ENCODE measurements at places on chromosomes 3 and 15.

DNA sequence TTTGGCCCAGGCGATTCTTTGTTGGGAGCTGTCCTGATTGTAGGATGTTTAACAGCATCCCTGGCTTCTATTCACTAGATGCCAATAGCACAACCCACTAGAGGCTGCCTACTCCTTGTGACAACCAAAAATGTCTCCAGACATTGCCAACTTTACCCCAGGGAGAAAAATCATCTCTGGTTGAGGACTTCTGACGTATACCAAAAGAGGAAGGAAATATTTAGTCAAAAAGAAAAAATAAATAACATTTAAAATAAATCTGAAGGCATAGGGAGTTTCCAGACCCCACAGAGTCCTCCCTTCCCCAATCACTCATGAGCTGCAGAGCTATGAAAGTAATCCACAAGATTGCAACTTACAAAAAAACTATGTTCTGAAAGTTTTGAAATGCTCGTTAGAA is 61.0 kb downstream of the MECOM start:
- ATAC-seq = no peak

DNA sequence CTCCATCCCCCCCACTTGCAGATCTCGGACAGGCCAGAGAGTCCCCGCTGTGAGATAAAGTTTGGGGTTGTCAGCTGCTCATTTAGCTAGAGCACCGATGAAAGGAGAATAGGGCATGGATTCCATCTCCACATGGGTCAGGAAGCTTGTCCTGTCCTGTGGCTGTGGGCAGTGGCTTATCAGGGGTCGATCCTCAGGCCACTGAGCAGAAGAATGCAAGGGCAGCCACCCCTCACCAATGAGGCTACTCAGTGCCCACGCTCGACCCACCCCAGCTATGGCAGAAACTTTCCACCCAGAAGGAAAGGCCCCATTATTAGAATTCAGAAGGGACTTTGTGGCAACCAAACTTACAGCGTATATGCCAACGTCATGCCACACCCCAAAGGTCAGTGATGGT is 43.3 kb downstream of the CPN2 start:
- ATAC-seq = no peak

DNA sequence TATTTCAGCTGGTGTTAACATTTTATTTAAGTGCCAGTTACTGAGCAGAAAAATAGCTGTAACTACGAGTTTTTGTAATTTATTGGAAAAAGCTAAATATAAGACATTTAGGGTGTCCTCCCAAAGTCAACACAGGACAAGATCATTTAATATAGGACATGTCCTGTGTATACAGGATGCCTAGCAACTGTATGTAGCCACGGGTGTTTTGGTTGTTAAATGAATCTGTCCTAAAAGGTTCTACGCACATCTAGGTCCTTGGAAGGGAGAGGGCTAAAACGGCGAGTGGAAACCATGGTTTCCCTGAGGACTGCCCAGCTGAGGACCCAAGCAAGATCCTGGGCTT is 565 bp upstream of the ZNF621 start:
- ATAC-seq = no peak

DNA sequence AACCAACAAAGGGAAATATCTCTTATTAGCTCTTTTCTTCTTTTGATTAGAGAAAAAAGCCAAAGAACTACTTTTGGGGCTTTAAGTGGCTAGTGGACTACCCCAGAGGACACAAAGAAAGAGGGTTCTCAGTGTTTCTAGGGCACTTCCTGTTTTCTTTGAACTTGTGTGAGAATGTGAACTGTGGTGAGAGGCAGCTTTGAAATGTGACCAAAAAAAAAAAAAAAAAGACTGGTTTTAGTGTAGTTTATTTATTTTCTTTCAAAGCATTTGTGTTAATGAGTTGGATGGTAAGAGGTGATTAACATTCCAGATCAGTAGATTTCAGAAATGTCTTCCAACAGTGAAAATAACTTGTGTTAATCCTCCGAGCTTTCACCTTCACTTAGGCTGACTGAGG is 32.4 kb downstream of the SELENOT start:
- no peak for ATAC-seq

GRCh38 chr15:63481105-63481810 is 23.1 kb upstream of the USP3 start:
- ATAC-seq = no peak

GRCh38 chr15:63414474-63415120 is 33.0 kb upstream of the CA12 start:
- no peak for ATAC-seq

- ATAC-seq = peak; percentile 33
Measured at GRCh38 chr15:40471808-40472150, 995 bp downstream of the CHST14 start.

GRCh38 chr3:126083511-126083912 is 412 bp downstream of the SLC41A3 start:
- peak; percentile 87 for ATAC-seq

GRCh38 chr3:142087676-142088075 is 61.7 kb downstream of the TFDP2 start:
- no peak for ATAC-seq

DNA sequence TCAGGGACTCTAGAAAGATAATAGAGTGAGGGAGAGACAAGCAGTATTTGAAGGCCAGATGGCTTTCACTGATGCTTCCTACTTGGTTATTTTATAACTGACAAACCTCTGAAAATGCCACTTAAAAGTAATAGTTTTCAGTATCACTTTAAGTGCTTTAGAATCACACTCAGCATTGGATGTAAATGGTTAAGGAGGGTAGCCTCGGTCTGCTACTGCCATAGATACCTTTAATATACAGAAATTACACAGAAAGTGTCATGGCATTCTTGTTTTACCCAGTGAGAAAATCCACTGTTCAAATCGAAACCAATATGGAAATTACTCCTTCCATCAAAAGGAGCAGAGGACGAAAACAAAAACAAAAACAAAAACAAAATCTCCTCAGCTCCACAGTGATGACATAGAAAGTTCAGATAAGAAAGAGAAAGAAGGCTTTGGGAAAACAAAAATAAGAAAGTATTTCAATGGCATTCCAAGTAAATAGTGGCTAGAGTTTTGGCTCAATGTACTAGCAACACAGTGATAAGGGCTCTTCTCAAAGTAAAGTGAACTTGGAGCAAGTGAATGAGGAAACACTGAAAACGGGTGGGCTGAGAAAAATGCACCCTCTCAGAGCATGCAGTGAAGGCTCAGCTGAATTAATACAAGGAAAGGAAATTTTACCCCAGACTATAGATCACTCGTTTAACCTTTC is 43.2 kb upstream of the CD47 start:
- ATAC-seq = no peak

DNA sequence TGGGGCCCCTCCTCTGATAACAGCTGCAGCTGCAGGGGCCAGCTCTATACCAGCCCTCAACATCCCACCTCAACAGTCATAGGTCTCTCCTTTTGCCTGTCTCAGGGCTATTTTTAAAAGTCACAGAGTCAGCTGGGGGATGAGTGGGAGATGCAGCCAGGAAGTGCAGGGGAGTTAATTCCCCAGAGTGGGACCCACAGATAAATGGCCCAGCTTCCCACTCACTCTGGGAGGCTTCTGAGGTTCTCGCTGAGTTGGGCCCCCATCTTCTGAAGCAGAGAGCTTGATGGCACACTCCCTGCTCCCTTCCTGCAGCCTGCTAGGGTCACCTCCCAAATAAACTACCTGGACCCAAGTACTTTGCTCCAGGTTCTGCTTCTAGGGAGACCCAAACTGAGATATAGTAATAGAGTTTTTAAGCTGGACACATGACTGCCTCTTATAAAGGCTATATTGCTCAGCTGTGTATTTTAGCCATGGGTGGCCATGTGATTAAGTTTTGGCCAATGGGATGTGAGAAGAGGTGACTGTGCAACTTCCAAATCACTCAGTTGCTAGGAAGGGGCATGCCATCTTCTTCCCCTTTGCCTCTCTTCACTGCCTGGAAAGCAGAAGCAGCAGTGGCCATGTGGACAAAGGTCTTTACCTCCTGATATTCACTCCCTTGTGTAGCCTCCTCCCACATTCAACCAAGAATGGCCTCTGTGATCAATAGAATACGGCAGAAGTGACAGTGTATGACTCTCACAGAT is 15.5 kb upstream of the VIPR1 start:
- ATAC-seq = no peak

DNA sequence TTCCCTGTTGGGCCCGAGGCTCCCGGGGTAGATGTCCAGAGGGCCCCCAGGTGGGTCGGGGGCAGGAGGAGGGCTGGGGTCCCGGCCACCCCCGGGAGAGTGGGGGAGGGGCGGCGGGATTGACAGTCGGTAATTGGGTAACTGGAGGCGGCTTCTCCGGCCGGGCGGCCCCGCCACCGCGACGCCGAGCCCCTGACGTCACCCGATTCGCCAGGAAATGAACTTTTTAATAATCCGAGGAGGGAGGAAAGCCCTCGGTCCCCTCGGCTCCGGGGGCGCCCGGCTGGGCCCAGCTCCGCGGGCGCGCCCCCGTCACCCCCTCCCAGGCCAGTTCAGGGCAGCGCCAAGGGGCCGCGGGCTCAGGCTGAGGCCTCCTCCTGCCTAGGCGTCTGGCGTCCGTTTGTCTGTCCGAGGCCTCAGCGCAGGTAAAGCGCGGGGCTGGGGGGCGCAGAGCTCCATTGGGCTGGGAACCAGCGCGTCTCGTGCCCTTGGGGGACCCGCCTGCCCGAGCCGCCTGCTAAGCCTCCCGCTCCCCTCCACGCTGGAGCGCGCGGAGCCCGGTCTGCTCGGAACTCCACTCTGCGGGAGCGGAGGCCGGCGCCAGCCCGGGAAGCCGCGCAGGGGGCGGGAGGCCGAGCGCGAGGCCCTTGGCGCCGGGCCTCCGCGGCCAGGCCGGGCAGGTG is 3.9 kb downstream of the GATA2 start:
- ATAC-seq = peak; percentile 12

GRCh38 chr15:100980410-100981046 is 61.4 kb downstream of the LRRK1 start:
- no peak for ATAC-seq

DNA sequence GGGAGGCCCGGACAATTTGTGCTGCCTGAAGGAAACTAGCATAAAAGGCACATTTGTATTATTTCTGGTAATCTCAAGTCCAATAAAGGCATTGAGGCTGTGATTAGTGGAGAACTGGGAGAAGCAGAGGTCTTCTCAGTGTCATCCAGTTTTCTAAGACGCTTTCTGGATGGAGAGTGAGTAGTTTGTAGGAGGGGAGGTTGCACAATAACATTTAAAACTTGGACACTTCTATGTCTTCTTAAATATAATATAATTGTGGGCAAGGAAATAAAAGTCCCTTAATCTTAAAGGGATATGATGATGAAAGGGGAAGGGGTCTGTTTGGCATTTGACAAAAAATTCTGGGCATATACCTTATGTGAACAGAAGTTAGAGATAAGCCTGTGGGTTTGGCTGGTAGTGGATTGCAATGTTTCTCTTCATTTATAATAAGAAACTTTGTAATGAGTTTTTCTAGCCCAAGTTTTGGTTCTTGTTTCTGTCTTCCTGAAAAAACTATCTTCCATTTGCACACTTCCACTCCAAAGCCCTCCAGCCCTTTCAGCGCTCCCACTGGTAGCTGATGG is 291.6 kb upstream of the TGFBR2 start:
- no peak for ATAC-seq

- peak; percentile 86 for ATAC-seq
Measured at GRCh38 chr3:184176377-184177330, 2.0 kb downstream of the AP2M1 start.

GRCh38 chr3:27385504-27385903 is 16.3 kb upstream of the NEK10 start:
- no peak for ATAC-seq

DNA sequence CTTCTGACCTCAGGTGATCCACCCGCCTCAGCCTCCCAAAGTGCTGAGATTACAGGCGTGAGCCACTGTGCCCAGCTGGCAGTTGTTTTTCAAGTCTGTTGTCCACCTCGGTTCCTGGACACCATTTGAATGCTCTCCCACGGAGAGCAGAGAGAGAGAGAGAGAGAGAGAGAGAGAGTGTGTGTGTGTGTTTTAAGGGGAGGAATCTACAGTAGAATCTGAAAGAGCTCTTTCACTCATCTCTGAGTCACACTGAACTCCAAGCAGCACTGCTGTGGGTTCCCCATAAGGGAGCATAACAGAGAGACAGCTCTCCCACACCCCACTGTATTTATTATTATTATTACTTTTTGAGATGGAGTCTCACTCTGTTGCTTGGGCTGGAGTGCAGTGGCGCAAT is 156.6 kb downstream of the RPLP1 start:
- no peak for ATAC-seq

DNA sequence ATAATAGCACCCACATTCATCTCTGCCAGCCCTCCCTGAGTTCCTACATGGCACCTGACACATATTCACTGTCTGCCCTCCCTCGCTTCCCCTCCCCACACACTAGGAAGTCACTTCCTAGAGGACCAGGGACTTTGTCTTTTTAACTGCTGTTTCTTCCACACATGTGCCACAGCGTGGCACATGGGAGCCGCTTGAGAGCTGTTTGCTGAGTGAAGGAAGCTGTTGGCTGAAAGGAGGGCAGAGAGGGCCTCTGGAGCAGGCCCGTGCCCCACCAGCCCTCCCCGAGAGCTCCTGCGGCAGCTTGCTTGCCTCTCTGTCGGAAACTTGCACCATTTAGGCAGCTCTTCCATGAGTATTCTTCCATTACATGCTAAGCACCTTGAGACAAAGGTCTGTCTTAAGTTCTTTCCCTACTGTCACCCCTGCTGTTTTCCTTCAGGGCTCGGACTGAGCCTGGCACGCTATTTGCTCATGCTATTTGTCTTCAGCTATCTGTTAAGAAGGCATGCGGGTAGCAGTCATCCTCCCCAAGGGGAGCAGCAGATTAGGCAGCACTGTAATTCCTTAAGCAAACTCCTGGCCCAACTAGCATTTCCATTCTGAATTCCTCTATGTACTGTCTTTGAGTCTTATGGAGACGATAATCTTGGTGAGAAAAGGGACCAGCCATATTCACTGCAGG is 72.2 kb downstream of the CACNA1D start:
- no peak for ATAC-seq

- ATAC-seq = no peak
Measured at GRCh38 chr3:192161661-192162060, 565.7 kb downstream of the FGF12 start.

- no peak for ATAC-seq
Measured at GRCh38 chr3:42497009-42497731, 5.3 kb upstream of the VIPR1 start.

DNA sequence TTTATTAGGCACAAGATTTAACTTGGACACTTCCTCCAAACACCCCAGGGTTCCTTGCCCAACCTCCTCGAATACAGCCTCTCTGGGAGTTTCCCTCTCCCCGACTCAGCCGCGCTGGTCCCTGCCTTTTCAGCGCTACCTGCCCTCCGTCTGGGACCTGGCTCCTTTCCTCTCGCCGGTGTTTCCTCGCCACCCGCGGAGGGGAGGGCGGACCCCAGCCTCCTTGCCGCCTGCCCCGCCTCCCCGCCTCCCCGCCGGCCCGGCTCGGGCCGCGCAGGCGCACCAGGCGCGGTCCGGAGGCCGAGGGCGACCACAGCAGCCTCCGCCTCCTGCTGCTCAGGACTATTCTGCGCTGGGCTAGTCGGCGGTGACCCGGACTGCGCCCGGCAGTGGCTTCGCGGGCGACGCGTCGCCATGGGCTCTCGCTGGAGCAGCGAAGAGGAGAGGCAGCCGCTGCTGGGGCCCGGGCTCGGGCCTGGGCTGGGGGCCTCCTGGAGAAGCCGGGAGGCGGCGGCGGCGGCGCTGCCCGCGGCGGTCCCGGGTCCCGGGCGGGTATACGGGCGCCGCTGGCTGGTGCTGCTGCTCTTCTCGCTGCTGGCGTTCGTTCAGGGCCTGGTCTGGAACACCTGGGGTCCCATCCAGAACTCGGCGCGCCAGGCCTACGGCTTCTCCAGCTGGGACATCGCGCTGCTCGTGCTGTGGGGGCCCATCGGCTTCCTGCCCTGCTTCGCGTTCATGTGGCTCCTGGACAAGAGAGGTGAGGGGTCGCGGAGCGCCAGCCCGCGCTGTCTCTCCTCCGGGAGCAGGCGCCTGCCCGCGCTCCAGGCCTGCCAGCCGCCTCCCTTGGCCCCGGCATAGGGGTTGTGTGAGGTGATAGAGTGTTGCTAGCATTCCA is at the start of gene SLC49A4:
TSS of gene SLC49A4 (plus strand) at position 291 of the 895 bp plus-strand sequence. CDS start at position 415, 124 bp downstream.
- ATAC-seq = peak; percentile 85
